Fibroblast of pulmonary artery (primary cell): ENCODE measurements at places on chromosomes 4 and X.

DNA sequence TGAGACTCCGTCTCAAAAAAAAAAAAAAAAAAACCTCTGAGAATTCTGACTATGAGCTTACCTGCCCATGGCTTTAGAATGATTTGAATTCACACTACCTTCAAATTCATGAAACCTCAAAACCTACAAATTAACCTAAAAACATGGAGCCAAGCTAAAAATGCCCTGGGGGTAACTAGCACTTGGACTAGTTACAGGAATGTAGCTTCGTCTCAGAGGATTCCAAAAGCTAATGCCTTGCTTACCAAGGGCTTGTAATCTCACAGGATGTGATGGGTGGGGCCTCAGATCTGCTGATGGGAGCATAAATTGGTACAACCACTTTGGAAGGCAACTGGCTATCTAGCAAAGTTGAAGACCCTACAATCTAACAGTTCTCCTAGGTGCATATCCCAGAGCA, 79.4 kb upstream of the SPRY1 start:
- DNase-seq = no peak

DNA sequence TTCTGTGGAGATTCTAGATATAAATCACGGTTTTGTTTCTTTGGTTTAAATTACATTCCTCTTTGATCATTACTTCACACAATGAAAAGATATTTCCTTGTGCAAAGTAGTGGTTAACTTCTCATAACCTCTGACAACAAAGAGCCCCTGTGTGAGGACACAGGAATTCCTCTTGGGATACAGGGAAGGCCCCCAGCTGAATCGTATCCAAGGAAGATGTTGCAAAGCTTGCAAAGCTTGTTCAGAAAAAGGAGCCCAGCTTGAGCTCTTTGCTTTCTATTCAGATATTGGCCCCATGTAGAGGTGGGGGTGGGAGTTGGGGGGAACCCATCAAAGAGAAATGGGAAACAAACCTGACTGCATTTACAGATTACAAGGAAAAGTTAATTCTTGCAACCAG, 145.7 kb downstream of the RELL1 start:
- DNase-seq = peak; percentile 41

DNA sequence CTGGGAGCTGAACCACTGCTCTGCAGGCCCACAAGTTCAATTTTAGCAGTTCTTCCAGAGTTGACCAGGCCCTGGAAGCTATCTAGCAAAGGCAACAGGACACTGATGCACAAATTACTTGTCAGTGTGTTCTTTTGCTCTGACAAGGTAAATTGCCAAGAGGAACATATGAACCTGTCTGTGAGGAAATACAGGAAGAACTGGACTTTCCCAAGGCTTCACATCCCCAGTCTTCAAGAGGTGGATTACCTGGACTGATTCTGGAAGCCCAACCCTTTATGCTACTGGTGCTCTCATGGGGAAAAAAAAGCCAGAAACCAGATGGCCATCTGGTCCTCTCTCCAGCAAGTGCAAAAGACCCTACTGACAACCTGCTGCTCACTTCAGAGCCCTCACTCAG, 1.9 kb upstream of the TMEM185A start:
- no peak for DNase-seq

DNA sequence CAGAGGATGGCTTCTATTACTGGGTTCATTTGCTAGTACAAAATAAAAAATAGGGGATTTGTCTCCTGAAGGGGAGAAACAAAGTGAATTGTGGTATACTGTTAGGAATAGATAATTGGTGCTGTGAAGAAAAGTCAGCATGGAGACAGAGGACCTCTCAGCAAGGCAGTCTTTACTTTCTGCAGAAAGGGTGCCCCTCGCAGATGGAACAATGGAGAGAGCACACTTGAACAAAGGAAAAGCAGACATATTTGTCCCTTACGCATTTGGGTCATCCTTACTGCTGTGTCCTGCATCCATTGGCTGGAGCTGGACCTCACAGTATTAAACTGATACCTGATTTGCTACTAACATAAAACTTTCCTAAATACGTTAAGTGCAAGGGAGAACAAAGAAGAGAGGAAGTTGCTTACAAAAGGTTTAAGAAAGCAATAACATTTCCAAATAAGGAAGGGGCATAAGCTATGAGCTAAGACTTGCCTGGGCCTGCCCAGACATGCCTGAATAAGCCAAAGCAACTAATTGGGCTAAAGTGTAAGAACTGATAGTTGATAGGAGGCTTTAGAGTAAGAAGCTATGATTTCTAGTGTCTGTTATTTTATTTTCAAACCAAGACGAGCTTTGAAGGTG, 83.8 kb downstream of the CCKAR start:
- DNase-seq = no peak

GRCh38 chrX:14406225-14406624, 123.1 kb upstream of the GLRA2 start:
- DNase-seq = no peak

- DNase-seq = no peak
Observed at GRCh38 chr4:12691168-12691567, 793.0 kb downstream of the RAB28 start.

GRCh38 chr4:2497931-2498330, 29.0 kb downstream of the RNF4 start:
- DNase-seq = no peak

DNA sequence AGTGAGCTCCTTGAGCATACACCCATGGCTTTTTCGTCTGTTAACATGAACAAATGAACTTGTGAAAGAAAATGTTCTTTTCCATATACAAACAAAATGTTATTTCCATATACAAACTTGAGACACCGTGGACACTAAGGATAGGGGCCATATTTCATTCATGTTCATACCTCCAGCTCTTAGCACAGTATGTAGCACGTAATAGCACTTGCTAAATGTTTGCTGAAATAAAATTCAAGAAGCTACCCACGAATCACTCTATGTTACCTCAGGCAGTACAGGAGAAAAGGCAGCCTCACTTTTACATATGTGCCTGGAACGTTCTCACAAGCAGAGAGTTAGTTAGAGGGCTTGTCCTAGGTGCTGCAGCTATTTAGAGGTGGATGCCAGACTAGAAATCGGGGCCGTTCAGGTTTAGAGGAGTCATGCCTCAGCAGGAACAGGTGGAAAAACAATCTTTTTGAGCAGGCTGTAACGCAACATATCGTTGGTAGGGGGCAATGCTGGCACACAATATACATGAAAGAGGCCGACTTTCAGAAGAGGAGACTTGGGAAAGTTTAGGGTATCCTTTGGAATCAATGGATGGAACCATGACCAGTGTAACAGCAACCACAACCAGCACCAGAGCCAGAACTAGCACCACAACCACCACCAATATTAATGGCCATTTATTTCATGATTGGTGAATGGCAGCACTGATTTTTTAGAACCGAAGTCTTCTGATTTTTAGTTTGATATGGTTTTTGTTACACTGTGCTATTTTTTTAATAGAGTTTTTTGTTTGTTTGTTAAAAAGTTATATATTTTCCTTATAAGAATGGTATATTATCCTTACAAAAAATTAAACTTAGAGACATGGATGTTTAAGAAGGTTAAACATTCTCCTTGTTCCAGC, 14.8 kb upstream of the PAQR3 start:
- peak; percentile 18 for DNase-seq

DNA sequence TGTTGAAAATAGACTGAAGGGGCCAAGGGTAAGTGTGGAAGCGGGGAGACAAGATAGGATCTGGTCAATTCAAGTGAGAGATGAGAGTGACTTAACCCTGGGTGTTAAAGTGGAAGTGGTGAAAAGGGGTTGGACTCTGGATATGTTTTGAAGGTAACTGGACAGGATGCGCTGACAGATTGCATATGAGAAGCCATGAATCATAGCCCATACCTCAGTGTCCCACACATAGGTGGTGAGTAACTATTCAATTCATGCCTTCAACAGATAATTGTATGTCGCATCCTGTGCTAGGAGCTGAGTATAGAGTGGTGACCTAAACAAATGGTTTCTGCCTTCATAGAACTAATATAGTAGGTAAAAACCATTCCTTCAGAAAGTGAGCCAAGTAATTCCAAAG, 76.7 kb downstream of the KLHL34 start:
- no peak for DNase-seq

- peak; percentile 11 for DNase-seq
Observed at GRCh38 chrX:110665223-110666002, 130.2 kb downstream of the CHRDL1 start.

DNA sequence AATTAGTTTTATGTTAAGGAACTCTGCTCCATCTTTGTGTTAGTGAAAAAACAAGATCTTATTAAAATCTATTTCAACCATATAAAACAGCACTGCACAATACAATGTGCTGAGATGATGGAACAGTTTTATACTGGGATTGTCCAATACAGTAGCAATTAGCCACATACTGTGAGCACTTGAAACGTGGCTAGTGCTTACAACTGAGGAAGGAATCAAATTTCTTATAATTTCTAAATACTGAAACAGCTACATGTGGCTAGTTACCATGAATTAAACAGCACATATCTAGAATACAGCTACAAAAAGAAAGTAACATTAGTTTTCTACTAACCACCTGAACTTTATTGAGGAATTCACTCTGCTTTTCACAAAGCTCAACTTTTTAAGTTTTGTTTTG, 14.7 kb downstream of the NFXL1 start:
- DNase-seq = no peak

GRCh38 chr4:123232439-123232838, 164.2 kb upstream of the SPRY1 start:
- DNase-seq = peak; percentile 56

DNA sequence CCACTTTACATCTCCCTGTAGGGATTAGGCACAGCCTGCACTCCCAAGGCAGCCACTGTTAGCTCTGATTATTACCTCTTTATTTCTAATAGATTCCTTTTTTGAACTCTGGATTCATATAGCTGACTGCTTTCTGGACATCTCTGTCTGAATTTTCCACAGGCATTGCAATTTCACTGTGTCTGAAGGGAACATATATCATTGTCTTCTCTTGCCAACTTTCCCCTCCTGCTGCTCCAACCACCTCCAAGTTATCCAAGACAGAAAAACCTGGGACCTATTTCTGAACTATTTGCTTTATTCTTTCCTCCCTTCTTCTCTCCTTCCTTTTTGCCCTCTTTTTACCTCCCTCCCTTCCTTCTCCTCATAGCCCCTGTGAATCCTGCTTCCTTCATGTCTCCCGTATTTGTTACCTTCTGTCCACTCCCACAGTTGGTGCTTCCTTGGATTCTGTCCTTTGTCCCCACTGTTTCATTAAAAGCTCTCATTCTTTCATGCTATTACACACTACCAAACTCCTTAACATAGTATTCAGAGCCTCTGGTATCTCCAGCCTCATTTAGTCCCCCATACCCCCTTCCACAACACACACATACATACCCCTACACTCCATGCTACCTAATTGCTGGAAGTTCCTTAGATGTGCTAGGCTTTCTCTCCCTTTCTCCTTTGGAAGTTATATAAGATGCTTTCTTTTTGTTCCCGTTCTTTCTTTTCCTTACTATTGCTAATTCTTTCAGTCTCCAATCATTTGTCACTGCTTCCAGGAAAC, 34.7 kb downstream of the FGF2 start:
- DNase-seq = no peak

DNA sequence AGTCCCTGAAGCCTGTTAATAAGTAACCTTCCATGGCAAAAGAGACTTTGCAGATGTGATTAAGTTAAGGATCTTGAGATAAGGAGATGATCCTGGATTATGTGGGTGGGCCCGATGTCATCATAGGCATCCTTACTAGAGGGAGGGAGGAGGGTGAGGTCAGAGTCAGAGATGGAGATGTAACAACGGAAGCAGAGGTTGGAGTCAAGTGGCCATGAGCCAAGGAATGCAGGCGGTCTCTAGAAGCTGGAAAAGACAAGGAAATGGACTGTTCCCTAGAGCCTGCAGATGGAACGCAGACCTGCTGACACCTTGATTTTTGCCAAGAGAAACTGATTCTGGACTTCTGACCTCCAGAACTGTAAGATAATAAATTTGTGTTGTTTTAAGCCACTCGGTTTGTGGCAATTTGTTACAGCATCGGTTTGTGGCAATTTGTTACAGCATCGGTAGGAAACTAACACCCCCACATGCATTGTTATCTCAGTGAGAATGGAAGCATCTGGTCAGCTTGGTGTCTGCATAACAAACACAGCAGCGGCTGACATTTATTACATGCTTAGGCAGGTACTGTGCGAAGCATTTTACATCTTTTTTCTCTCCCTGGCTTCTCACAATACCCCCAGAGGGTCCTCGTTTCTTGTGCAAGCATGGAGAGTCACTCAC, 55.6 kb downstream of the CLDN34 start:
- peak; percentile 87 for DNase-seq

DNA sequence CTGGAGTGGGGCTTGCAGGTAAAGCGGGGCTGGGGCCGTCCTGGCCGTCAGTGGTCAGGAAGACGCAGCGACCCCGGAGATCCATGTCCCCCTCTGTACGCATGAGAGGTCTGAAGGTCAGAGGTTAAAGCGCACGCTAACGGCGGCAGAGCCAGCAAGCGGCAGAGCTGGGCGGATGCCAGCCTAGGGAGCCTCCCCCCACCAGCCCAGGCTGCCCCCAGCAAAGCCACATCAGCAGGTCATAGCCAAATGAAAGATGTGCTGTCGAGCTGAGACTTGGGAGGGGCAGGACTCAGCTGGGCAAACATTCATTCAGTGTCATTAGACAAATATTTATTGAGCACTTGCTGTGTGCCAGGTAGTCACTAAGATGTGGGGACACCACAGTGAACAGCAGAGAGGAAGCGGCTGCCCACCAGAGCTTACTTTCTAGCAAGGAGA, 593 bp upstream of the JAKMIP1 start:
- DNase-seq = no peak

DNA sequence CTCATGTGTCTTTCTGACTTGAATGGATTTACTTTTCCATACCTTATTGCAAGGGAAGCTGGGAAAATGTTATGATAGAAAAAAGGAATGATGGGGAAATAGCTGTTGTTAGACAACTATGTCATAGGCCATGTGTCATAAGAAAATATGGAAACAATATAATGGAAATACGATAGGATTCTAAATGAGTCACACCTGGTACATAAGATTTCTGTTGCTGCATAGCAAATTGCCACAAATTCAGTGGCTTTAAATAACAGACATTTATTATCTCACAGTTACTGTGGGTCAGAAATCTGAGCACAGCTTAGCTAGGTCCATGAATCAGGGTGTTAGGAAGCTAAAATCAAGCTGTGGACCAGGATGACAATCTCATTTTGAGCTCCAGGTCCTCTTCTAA, 44.6 kb upstream of the ANKRD50 start:
- peak; percentile 16 for DNase-seq

DNA sequence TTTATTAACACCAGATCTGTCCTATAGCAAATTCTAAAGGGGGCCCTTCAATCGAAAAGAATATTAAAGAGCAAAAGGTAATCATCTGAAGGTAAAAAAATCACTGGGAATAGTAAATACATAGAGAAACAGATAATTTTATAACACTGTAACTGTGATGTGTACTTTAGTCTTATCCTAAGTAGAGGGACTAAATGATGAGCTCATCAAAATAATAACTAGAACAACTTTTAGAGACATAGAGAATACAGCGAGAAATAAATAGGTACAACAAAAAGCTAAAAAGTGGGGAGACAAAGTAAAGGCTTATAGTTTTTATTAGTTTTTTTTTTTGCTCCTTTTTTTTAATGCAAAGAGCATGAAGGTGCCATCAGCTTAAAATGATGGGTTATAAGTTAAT, 17.3 kb upstream of the CT83 start:
- no peak for DNase-seq
